HFFc6 (cell line): ENCODE measurements at places on chromosomes 1 and 21. TPM values are rescaled to one million over a fixed set of nuclear protein-coding genes. Genes with fewer than 3 reads are reported as not detected.
A peak's percentile ranks its signal among the peaks of the same experiment; 100 is the strongest.

The CYP4Z1 gene
- not detected in 2 replicates for total RNA-seq

- DNase-seq = no peak
- H3K27me3 ChIP-seq = no peaks in the 10 kb centered on the region
- H3K27ac ChIP-seq = no peak overlapping the region
- H3K4me3 ChIP-seq = no peak overlapping the region
These were observed 31.8 kb upstream of the PLD5 start for GRCh38 chr1:242556276-242556675.

DNA sequence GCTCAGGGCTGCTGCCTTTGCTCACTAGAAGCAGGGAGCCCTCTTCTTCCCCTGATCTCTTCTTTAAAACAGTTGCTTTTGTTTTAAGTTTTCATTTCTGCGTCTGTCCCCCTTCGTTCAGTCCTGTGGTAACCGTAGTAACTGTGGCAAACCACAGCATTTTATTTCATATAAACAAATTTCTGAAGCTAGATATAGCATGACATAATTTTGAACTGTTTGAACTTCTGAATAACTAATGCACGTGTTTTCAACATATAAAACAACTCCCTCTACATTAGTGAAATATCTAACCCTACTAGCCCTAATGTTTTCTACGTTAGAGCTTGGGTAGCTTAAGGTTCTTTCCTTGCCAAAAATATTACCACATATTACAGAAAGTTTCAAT is 104.6 kb downstream of the DISP1 start:
- peaks cover 26% of the 10 kb centered on the region for H3K36me3 ChIP-seq
- peak overlapping the region; percentile 58 for H3K4me3 ChIP-seq
- peaks cover 40% of the 10 kb centered on the region for H3K4me1 ChIP-seq

- peak overlapping the region; percentile 95 for H3K4me3 ChIP-seq
- H3K27me3 ChIP-seq = no peaks in the 10 kb centered on the region
- no peak for DNase-seq
- H3K27ac ChIP-seq = peak overlapping the region; percentile 78
- peaks cover 64% of the 10 kb centered on the region for H3K4me1 ChIP-seq
- peaks cover 5% of the 10 kb centered on the region; the same call in 1 of the 2 replicates for H3K36me3 ChIP-seq
These were observed 527 bp downstream of the MACO1 start for GRCh38 chr1:25430967-25431881.

DNA sequence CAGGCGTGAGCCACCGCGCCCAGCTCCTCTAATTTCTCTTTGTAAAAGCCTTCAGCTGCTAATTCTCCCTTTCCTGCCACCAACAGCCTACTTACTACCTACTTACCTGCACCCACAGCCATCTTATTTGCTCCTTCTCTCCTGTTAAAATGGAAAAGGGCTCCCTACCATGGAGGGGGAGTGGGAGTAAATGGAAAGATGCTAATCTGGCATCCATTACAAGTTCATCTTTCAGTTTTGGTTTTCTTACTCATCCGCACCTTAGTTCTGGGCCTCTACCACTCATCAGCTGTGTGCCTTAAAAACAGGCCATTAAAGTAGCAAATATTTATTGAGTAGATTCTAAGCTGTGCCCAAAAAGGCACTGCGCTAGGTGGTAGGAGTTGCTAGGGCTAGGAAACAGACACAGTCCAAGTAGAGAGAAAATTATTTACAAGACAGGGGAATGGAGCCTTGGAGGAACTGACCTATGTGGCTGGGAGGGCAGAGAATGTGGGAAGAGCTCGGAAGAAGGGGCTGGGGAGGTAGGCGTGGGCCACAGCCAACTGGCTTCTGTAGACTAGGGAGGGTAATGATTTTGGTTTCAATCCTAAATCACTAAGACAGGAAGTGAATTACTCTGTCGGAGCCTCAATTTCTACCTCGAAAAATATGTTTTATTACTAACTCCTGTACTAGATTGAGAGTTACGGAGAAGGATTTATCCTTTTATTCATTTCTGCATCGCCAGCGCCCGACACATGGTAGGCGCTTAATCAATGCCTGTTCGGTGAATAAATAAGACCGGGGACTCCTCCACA is 685 bp upstream of the DDI2 start:
- H3K36me3 ChIP-seq = no peaks in the 10 kb centered on the region
- H3K4me1 ChIP-seq = peaks cover 40% of the 10 kb centered on the region
- H3K4me3 ChIP-seq = peak overlapping the region; percentile 91

- peaks cover 5% of the 10 kb centered on the region for H3K36me3 ChIP-seq
- H3K4me3 ChIP-seq = no peak overlapping the region
- no peak overlapping the region for H3K27ac ChIP-seq
These were observed 39.5 kb upstream of the UBE2U start for GRCh38 chr1:64163970-64164369.

DNA sequence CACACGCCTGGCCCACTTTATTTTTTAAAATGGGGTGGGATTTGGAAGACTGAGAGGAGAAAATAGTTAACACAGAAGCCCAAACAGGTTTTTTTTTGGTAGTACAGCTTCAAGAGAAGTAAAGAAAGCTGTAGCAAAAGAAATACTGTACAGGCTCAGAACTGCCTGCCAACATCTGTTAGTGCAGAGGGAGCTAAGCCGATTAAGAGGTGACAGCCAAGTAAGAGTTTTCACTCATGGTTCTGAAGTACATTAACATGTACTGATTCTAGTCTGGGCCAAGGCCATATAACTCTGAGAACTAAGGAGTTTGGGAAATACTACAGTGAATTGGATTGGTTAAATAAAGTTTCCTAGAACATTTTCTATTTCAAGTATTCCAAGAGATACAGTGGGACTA is 51.6 kb downstream of the EIF2B3 start:
- H3K4me3 ChIP-seq = no peak overlapping the region
- H3K4me1 ChIP-seq = peaks cover 9% of the 10 kb centered on the region
- no peak overlapping the region for H3K27ac ChIP-seq
- H3K36me3 ChIP-seq = peaks cover 16% of the 10 kb centered on the region
- no peak for DNase-seq

DNA sequence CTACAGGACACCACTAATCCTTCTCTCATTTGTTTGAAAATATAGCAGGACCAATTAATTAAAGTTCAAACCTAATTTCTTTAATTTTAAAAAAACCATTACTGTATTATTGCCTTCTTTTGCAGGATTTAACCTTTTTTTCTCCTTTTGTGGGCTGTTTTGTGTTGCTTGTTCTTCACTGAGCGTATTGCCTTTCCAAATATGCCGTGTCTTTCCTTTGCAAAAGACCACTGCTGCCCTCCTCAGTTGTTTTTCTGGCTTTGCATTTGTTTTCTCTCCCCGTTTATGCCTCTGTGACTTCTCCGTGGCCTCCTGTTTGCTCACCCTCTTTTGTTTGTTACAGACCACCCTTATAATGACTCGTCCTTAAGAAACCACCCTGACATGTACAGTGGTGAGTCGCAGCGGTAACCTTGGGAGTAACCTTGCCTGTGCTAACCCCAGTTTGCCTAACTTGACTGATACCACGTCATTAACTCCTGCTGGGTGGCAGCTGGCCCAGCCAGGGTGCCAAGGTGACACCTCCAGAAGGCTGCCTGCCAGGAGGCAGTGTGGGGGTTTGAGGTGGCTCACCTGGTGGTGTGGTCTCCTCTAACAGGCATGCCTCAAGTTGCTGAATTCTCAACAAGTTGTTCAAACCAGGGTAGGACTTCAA is 81.1 kb upstream of the CNTN2 start:
- H3K36me3 ChIP-seq = no peaks in the 10 kb centered on the region
- H3K27me3 ChIP-seq = peaks cover 33% of the 10 kb centered on the region
- H3K27ac ChIP-seq = no peak overlapping the region
- H3K4me3 ChIP-seq = no peak overlapping the region

- no peaks in the 10 kb centered on the region for H3K36me3 ChIP-seq
- peaks cover 32% of the 10 kb centered on the region for H3K4me1 ChIP-seq
- H3K27ac ChIP-seq = no peak overlapping the region
- no peak overlapping the region for H3K4me3 ChIP-seq
- no peak for DNase-seq
These were observed 87.4 kb downstream of the DMRTB1 start for GRCh38 chr1:53546409-53547155.

- no peak overlapping the region for H3K27ac ChIP-seq
- H3K27me3 ChIP-seq = no peaks in the 10 kb centered on the region
- DNase-seq = no peak
- H3K4me3 ChIP-seq = no peak overlapping the region
- no peaks in the 10 kb centered on the region for H3K4me1 ChIP-seq
These were observed 867.4 kb upstream of the ADGRL2 start for GRCh38 chr1:80933346-80933745.

DNA sequence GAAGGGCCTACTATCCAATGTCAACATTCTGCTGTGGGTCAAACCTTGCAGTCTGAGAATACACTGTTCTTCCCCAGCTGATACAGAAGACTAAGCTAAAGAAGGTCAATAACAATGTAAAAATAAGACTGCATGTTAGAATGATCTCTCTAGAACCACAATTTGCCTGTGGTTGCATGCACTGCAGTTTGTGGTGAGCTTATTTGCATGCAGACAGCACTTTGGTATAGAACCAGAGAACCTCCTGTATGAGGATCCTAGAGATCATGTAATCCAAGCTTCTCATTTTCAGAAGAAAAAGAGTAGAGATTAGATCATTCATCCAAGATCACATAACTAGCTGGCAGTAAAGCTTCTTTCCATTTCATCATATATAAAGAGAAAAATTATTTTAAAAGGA is 15.8 kb downstream of the SYNJ1 start:
- H3K27ac ChIP-seq = no peak overlapping the region
- peaks cover 2% of the 10 kb centered on the region; the same call in 1 of the 2 replicates for H3K4me1 ChIP-seq
- no peak for DNase-seq
- no peak overlapping the region for H3K4me3 ChIP-seq
- no peaks in the 10 kb centered on the region for H3K27me3 ChIP-seq

DNA sequence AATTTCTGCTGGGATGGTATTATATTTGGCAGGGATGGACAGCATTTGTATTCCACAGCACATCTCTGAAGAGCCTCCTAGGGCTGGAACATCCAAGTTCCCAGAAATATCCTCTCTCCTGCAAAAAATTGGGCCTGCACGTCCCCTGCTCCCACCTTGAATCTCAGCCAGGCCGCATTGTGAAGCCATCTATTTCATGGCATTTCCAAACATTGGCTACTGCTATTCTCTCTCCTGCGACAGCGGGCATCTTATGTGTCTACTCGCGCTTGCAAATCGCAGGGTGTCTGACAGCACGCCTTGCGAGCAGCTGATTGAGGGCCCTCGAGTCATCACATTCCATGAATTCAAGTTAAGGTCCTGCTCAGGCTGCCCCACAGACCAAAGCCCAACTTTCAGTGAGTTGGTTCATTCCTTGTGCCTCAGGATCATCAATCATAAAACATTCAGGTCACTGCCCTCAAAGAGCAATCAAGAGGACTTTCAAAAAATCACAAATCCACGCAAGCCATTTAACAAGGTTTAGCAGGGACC is 15.8 kb downstream of the RGS8 start:
- no peaks in the 10 kb centered on the region for H3K36me3 ChIP-seq
- no peak overlapping the region for H3K27ac ChIP-seq
- H3K4me3 ChIP-seq = no peak overlapping the region
- H3K27me3 ChIP-seq = peaks cover 20% of the 10 kb centered on the region

The E2F2 gene
- 0.84 to 2.0 TPM (median 1.9 TPM) in 3 replicates for total RNA-seq

- H3K27ac ChIP-seq = no peak overlapping the region
- H3K4me1 ChIP-seq = no peaks in the 10 kb centered on the region
- H3K27me3 ChIP-seq = peaks cover 4% of the 10 kb centered on the region
- no peak overlapping the region for H3K4me3 ChIP-seq
- H3K36me3 ChIP-seq = no peaks in the 10 kb centered on the region
These were observed 26.9 kb downstream of the SH3BP5L start for GRCh38 chr1:248798791-248799190.

The RIIAD1 gene
- total RNA-seq = not detected in 3 replicates

- DNase-seq = no peak
- no peaks in the 10 kb centered on the region; the same call in 1 of the 2 replicates for H3K27me3 ChIP-seq
- H3K4me1 ChIP-seq = peaks cover 41% of the 10 kb centered on the region
These were observed 5.2 kb downstream of the KIAA2013 start for GRCh38 chr1:11921022-11921421.

The ST6GALNAC3 gene
- total RNA-seq = 0.60 to 1.5 TPM (median 1.2 TPM) in 3 replicates

The SPRR2B gene
- not detected in 3 replicates for total RNA-seq

The C1orf210 gene
- not detected in 2 replicates for total RNA-seq

GRCh38 chr1:17447501-17447992 is 8.1 kb upstream of the RCC2 start:
- H3K27me3 ChIP-seq = no peaks in the 10 kb centered on the region; the same call in none of the 2 replicates
- H3K36me3 ChIP-seq = no peaks in the 10 kb centered on the region
- no peak overlapping the region for H3K27ac ChIP-seq
- no peak for DNase-seq
- no peak overlapping the region for H3K4me3 ChIP-seq

DNA sequence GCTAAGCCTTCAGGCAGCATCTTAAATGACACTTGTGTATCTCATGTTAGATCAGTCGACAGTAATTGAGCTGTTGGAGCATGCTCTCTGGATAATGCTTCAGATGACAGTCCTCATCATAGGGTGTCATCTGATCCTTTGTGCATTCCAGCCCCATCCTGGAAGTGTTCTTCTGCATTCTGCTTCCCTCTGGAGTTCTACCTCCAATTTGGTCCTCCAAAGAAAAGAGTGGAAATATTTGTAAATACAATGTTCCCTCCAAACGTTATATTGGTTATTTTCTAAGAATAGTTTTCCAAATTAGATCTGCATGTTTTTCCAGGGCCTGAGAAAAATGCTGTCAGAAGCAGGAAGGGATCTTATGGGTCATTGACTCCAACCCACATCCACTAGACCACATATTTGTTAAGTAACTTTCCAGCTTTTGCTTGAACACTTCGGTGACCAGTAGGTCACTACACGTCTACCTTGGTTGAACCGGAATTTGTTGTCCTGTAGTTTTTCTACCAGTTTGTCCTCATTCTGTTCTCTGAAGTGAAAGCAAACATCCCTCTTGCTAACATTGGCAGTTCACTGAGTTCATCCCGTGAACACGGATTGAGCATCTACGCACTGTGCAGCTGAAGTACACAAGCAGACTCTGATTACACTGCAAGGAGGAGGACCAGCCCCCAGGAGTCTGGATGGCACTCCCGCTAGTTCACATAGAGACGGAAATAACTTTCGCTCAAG is 136.0 kb downstream of the TLR5 start:
- DNase-seq = no peak
- peak overlapping the region; percentile 60; the same call in 1 of the 2 replicates for H3K4me3 ChIP-seq
- H3K36me3 ChIP-seq = peaks cover 7% of the 10 kb centered on the region
- H3K4me1 ChIP-seq = peaks cover 31% of the 10 kb centered on the region

DNA sequence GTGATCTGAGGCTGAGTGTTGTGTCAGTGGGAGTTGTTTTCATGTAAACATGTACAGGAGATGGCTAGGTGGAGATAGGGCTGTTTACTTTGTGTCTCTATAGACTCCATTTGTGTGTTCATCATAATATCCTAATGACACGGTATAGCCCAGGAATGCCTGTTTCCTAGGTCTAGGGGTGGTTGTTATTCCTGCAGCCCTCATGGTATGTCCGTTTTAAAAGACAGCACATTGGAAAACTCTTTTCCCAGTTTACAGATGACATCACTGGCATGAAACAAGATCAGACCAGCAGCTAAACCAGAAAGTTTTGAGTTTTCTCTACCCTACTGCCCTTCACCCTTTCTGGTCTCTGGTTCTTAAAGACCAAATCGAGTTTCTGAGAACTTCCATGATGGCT is 227.3 kb upstream of the TMEM51 start:
- H3K4me1 ChIP-seq = peaks cover 52% of the 10 kb centered on the region
- H3K27me3 ChIP-seq = peaks cover 6% of the 10 kb centered on the region; the same call in 1 of the 2 replicates
- DNase-seq = peak; percentile 40
- no peaks in the 10 kb centered on the region for H3K36me3 ChIP-seq

GRCh38 chr1:93137604-93138292 is 42.5 kb downstream of the TMED5 start:
- H3K27me3 ChIP-seq = no peaks in the 10 kb centered on the region
- peak overlapping the region; percentile 21; the same call in 1 of the 2 replicates for H3K27ac ChIP-seq
- peaks cover 9% of the 10 kb centered on the region; the same call in 1 of the 2 replicates for H3K36me3 ChIP-seq
- no peak for DNase-seq
- H3K4me1 ChIP-seq = peaks cover 10% of the 10 kb centered on the region

- DNase-seq = peak; percentile 89
- H3K4me1 ChIP-seq = peaks cover 50% of the 10 kb centered on the region
- peak overlapping the region; percentile 64 for H3K4me3 ChIP-seq
- peaks cover 2% of the 10 kb centered on the region; the same call in 1 of the 2 replicates for H3K27me3 ChIP-seq
- peak overlapping the region; percentile 93 for H3K27ac ChIP-seq
These were observed 8.3 kb upstream of the SLC2A1 start for GRCh38 chr1:42966688-42967612.

The COA7 gene
- total RNA-seq = 18.5 to 25.6 TPM (median 19.2 TPM) in 3 replicates
